ENCODE measurements at places on chromosomes 16 and 17.

DNA sequence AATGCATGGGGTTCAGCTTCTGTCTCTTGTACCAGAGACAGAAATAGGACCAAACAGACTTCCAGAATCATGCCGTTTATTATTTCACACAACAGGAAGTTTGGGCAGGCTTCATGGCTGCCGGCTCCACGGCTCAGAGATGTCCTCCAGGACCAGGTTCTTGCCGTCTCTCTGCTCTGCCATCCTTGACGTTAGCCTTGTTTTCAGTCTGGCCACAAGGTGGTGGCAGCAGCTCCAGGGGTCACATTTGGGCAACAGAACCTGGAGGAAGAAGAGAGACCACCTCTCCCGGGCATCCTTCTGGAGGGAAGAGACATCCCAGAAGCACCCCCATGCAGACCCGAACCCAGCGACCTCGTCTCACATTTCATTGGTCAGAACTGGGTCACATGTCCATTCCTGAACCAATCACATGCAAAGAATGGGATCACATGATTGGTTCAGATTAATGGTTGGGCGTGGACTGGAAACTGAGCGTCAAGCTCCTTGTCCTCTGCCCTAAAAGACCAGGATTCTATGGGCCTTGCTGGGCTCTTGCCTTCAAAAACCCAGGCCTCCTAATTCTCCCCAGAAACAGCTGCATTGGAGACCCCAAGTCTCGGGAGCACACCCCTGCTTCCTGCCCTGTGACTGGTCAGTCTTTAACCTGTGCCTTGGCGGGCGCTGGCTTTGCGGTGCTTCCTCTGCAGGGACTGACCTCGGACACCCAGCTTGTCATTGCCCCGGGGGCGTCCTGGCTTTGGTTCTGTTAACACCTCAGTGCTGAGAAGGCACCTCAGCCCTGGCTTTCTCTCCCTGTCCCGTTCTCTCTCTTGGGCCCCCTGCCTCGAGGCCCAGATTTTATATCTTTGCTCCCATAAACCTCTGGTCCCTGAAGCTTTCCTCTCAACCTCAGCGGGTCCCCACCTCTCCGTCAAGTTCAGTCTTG, 63.3 kb downstream of the IRF8 start:
- no peak for DNase-seq

GRCh38 chr16:4682616-4683254, 10.6 kb upstream of the NUDT16L1 start:
- DNase-seq: no peak

- no peak for DNase-seq
Observed at GRCh38 chr17:73266796-73267195, 5.1 kb upstream of the CPSF4L start.

DNA sequence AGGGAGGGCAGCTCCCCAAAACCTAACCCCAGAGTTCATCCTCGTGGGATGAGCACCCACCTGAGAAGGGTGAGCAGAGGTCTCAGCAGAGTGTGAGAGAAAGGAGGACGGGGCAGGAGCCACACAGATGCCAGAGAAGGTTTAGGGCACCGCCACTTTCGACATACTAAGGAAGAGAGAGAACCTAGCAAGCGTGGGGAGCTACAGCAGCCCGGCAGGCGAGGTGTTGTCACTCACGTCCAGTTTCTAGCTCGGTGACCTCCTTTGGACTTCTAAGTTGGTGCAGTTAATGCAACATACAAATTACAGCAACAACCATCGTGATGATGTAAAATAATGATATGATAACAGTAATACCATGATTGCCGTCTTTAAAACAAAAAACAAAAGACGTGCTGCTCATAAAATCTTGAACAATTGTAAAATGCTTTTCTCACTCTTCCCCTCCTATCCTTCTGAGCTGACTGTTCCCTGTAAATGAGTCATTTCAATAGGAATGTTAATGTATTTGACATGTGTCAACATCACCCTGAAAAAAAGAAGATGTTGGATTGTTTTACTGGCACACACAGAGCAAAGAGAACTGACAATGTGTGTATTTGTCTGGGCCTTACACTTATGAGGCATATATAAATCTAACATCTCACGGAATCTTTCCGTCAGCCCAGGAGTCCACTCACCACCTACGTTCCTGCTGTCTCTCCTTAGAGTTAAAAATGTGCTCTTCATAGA, 158.2 kb upstream of the MAF start:
- no peak for DNase-seq

DNA sequence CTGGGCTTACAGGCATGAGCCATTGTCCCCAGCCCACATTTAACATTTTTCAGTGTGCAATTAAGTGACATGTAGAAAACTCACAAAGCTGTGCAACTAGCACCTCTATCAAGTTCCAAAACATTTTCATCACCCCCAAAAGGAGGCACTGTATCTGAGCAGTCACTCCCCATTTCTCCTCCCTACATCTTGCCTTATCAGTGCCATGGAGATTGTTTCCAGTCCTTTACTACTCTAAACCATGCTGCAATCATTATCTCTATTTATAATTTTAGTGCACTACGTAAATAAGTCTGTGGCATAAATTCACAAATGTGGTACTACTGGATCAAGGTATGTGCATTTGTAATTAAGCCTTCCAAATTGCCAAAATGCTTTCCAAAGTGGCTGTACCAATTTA, 7.6 kb downstream of the MRPS23 start:
- no peak for DNase-seq

DNA sequence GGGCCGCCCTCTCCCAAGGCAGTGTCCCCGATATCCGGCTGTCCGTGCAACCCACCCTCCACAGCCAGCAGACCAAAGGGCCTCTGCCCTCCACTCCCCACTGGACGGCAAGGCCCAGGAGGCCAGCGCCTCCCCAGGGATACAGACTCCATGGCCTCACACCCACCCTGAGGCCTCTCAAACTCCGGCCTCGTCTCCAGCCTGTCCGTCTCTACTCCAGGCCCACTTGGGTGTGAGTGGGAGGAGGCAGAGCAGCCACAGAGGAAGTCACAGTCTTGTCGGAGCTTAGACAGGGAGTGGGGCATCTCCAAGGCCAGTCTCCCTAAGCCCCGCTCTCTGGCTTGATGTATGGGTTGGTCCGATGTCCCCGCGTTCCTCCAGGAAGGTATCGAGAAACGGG, 73.3 kb downstream of the SRCIN1 start:
- no peak for DNase-seq

DNA sequence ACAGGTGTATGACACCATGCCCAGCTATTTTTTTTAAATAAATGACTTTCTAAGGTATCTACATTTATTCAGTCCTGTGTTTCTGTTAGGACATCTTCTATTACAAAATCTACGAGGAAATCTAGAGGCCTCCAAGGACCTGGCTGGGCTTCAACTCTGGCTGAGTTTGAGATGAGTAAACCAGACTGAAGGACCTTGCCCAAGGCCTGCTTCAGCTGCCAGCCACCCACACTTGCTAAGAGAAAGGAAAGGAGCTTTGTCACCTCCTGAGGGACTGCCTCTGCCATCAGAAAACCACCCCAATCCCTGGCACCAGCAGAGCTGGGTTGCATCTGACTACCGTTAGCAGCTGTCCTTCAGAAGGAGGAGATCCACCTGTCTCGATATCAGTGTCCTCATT, 1.3 kb upstream of the MYO1D start:
- DNase-seq: no peak

GRCh38 chr17:69779378-69780214, 295.4 kb upstream of the KCNJ16 start:
- DNase-seq: no peak

- no peak for DNase-seq
Observed at GRCh38 chr17:7822126-7822525, 11.9 kb upstream of the KDM6B start.

DNA sequence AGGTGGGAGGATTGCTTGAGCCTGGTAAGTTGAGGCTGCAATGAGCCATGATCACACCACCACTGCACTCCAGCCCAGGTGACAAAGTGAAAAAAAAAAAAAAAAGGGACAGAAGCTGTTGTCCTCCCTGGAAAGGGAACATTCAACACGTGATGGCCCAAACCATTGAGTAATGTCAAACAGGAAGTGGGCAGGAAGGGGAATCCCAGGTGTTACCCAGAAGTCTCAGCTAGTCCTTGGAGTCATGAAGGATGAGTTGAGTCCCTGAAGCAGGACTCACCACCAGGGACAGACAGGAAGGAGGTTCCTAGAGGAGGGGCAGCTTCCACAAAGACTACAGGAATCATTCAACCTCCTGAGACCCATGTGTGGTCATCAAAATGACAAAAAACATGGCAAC, 19.8 kb upstream of the CMIP start:
- DNase-seq: no peak

DNA sequence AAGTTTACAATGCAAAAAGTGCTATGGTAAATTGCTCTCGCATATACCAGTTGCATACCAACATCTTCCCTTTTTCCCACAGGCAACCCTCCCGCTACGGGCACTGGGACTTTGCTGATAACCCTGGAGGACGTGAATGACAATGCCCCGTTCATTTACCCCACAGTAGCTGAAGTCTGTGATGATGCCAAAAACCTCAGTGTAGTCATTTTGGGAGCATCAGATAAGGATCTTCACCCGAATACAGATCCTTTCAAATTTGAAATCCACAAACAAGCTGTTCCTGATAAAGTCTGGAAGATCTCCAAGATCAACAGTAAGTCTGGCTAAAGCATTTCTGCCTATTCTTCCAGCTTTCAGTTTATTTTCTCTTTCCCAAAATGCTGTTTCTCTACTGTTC, 27.9 kb upstream of the HSBP1 start:
- DNase-seq: no peak

DNA sequence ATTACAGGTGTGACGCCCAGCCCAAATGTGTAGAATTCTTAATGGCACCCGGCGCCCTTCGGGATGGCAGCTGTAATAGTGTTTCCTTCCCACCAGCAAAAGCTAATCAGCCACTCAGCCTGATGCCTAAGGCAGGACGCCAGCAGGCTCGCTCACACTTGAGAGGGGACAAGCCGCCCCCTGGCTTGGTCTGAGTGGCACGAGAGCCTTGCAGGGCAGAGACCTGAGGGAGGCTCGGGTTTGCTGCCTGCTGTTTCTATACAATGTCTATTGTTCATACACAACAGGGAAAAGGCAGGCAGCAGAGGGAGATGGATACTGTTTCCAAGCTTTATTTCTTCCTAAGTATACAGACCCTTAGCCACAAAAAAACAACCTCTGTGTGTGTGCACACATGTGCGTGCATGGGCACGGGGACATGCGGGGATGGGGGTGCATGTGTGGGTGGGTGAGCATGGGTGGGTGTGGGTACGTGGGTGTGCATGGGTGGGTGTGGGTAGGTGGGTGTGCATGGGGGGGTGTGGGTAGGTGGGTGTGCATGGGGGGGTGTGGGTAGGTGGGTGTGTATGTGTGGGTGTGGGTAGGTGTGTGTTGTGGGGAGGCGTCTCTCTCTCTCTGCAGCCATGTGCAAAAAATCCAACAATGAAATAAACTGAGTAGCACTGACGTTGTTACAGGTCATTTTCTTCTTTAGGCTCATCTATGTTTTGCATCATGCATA, 10.0 kb downstream of the SLC38A8 start:
- no peak for DNase-seq

DNA sequence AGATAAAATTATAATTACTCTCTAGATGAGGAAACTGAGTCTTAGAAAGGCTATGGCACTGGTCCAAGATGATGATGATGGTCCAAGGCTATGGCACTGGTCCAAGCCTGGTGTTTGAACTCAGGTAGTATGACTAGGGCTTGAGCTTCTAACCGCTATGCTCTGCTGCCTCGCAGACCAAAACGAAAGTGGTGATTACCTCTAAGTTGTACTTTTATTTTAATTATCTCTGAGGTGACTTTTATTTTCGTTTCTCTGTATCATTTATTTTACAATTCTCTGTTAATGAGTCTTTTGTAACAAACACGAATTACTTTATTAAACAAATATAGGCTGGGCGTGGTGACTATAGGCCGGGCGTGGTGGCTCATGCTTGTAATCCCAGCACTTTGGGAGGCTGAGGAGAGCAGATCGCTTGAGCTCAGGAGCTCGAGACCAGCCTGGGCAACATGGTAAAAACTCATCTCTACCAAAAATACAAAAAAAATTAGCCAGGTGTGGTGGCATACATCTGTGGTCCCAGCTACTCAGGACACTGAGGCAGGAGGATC, 5.6 kb downstream of the REXO5 start:
- DNase-seq: no peak

DNA sequence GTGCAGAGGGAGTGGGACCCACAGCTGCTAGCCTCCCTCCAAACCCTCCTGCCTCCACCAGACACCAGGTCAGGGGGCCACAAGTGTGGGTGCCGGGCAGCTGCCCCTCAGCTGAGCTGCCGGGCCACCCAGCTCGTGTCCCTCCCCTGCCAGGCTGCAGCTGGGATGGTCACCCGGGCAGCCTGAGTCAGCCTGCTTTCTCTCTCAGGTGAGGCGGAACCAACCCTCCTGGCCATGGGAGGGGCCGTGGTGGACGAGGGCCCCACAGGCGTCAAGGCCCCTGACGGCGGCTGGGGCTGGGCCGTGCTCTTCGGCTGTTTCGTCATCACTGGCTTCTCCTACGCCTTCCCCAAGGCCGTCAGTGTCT, 6.9 kb downstream of the SLC16A3 start:
- no peak for DNase-seq

DNA sequence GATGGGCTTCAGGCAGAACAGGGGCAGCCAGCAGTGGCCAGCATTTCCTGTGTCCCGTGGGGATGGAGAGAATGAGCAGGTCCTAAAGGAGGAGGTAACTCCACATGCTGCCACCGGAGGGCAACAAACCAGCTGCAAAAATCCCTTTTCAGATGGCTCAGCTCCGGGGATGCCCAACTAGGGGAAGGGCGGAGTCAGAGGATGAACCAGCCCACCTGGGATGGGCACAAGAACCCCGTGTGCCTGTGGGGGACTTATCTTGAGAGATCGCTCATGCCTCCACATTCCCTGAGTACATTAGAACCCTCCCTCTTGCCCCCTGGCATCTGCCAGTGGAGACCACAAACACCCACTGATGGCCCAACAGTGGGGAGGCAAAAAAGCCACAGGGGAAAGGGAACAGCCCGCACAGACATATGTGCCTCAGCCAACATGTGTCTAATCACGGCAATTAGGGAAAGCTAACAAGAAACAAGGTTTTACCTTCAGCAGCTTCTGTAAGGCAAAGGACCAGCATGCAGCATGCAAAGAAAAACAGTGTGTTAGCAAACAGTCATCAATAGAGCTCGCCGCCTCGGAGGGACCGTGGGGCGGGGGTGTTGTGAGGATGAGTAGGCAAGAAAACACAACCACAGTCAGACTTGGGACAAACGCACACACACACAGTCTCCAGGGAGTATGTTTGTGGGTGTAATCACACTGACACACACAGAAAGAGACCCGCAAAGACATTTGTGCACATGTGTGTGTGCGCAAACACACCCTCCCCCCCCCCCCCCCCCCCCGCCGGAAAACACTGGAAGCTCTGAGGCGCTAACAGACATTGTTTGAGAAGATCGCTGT, 64.0 kb downstream of the MYO18A start:
- no peak for DNase-seq

- no peak for DNase-seq
Observed at GRCh38 chr16:17658881-17659280, 188.1 kb upstream of the XYLT1 start.

- DNase-seq: no peak
Observed at GRCh38 chr16:12256921-12257320, 280.4 kb downstream of the SNX29 start.
